ENCODE measurements at places on chromosomes 6 and 20. TPM values are rescaled to one million over a fixed set of nuclear protein-coding genes. Genes with fewer than 3 reads are reported as not detected.

The PLTP gene
- total RNA-seq = 37.5 TPM

The APMAP gene
- total RNA-seq = 49.2 TPM

The GABRR1 gene
- 0.09 TPM for total RNA-seq

The SOBP gene
- total RNA-seq = 30.9 TPM
